ENCODE measurements at places on chromosomes 4 and X. TPM values are rescaled to one million over a fixed set of nuclear protein-coding genes. Genes with fewer than 3 reads are reported as not detected.

DNA sequence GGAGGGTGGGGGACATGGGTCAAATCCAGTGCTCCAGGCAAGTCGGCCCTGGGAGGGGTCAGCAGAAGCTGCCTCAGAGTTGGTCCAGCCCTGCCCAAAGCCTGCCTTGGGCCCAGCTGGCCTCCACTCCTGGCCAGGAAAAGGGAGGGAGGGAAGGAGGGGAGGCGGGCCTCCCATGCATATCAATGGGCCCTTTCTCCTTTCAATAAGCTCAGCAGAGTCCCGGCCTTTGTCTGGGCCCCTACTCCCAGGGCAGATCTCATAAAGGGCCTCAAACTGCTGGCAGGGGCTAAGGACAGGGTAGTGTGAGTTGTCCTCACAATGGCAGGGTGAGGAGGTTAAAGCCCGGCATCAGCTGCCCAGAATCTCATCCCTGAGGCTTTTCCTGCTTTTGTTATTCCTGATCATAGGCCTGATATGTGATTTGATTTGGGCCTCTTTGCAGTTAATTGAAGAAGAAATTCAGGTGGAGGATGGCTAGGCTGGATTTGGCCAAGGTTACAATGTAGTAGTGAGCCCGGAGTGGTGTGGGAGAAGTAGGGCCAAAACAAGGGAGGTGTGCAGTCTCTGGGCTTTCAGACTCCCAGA lies 121.1 kb upstream of the ATP6AP2 start:
- H3K36me3 ChIP-seq: peaks cover 25% of the 10 kb centered on the region
- H3K27me3 ChIP-seq: no peaks in the 10 kb centered on the region
- no peak overlapping the region for H3K4me3 ChIP-seq
- no peaks in the 10 kb centered on the region for H3K4me1 ChIP-seq
- no peak overlapping the region for H3K27ac ChIP-seq
- DNase-seq: peak; percentile 89

- H3K4me3 ChIP-seq: no peak overlapping the region
- no peaks in the 10 kb centered on the region for H3K4me1 ChIP-seq
- DNase-seq: no peak
- no peak overlapping the region for H3K27ac ChIP-seq
- H3K36me3 ChIP-seq: peaks cover 2% of the 10 kb centered on the region
- H3K27me3 ChIP-seq: no peaks in the 10 kb centered on the region
Observed at GRCh38 chr4:105677709-105678108, 30.8 kb downstream of the INTS12 start.

DNA sequence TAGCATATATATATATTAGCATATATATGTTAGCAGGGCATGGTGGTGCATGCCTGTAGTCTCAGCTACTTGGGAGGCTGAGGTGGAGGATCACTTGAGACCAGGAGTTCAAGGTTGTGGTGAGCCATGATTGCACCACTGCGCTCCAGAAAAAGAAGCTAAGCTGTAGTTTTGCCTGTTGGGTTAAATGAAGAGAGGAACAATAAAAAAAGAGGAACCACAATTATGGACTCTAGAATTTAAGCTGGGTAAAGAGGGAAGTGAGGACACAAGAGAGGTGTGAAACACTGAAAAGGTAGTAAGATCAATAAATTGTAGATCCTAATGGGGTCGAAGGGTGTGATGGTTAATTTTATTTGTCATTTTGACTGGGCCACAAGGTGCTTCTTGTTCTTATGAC lies 40.5 kb upstream of the HSD17B10 start:
- no peak overlapping the region for H3K4me3 ChIP-seq
- H3K27ac ChIP-seq: no peak overlapping the region
- no peaks in the 10 kb centered on the region for H3K4me1 ChIP-seq
- H3K27me3 ChIP-seq: 0 out of 2 replicates have a peak, but pooled peaks cover 2% of the 10 kb centered on the region
- H3K36me3 ChIP-seq: peaks cover 3% of the 10 kb centered on the region

- no peak overlapping the region for H3K27ac ChIP-seq
- H3K36me3 ChIP-seq: peaks cover 38% of the 10 kb centered on the region
- no peak overlapping the region for H3K4me3 ChIP-seq
- DNase-seq: no peak
- H3K4me1 ChIP-seq: no peaks in the 10 kb centered on the region
Observed at GRCh38 chr4:106186201-106186600, 129.8 kb downstream of the TBCK start.

- H3K4me1 ChIP-seq: no peaks in the 10 kb centered on the region
- H3K36me3 ChIP-seq: no peaks in the 10 kb centered on the region
- H3K27me3 ChIP-seq: no peaks in the 10 kb centered on the region
- H3K27ac ChIP-seq: no peak overlapping the region
- no peak for DNase-seq
Observed at GRCh38 chrX:84909151-84909550, 94.5 kb upstream of the APOOL start.

Gene PPP1R2C
- total RNA-seq: not detected

Gene RBPJ
- 166 TPM for total RNA-seq

Gene FGFBP1
- total RNA-seq: not detected

Gene MAGEA11
- total RNA-seq: not detected

- H3K36me3 ChIP-seq: peaks cover 9% of the 10 kb centered on the region
- H3K4me3 ChIP-seq: no peak overlapping the region
- no peak overlapping the region for H3K27ac ChIP-seq
- H3K4me1 ChIP-seq: no peaks in the 10 kb centered on the region
Observed at GRCh38 chrX:139834879-139835278, 98.0 kb downstream of the ATP11C start.

Gene GYG2
- total RNA-seq: 95.9 TPM

Gene SPATA18
- 5.5 TPM for total RNA-seq

GRCh38 chrX:147847999-147848398 lies 63.7 kb upstream of the FMR1 start:
- DNase-seq: no peak
- H3K4me1 ChIP-seq: no peaks in the 10 kb centered on the region
- H3K36me3 ChIP-seq: no peaks in the 10 kb centered on the region
- H3K4me3 ChIP-seq: no peak overlapping the region
- H3K27me3 ChIP-seq: no peaks in the 10 kb centered on the region
- no peak overlapping the region for H3K27ac ChIP-seq

- DNase-seq: peak; percentile 58
- H3K27me3 ChIP-seq: no peaks in the 10 kb centered on the region
- H3K4me1 ChIP-seq: no peaks in the 10 kb centered on the region
- peaks cover 32% of the 10 kb centered on the region for H3K36me3 ChIP-seq
Observed at GRCh38 chrX:2652106-2652505, 39.0 kb upstream of the CD99 start.

GRCh38 chr4:126742048-126742447 lies 890.7 kb upstream of the INTU start:
- H3K4me1 ChIP-seq: no peaks in the 10 kb centered on the region
- no peak overlapping the region for H3K4me3 ChIP-seq
- no peak for DNase-seq
- H3K36me3 ChIP-seq: peaks cover 17% of the 10 kb centered on the region
- no peaks in the 10 kb centered on the region for H3K27me3 ChIP-seq
- H3K27ac ChIP-seq: no peak overlapping the region

DNA sequence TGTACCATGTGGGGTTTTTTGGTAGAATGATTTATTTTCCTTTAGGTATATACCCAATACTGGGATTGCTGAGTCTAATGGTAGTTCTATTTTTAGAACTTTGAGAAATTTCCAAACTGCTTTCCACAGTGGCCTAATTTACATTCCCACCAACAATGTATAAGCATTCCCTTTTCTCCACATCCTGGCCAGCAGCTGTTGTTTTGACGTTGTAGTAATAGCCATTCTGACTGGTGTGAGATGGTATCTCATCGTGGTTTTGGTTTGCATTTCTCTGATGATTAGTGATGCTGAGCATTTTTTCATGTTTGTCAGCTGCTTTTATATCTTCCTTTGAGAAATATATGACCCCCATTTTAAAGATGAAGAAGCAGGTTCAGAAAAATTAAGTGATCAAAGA lies 153.7 kb downstream of the CBR4 start:
- H3K36me3 ChIP-seq: peaks cover 10% of the 10 kb centered on the region
- H3K4me3 ChIP-seq: no peak overlapping the region
- no peaks in the 10 kb centered on the region for H3K4me1 ChIP-seq
- H3K27me3 ChIP-seq: no peaks in the 10 kb centered on the region
- no peak for DNase-seq

- no peak for DNase-seq
- no peak overlapping the region for H3K27ac ChIP-seq
Observed at GRCh38 chr4:53233114-53233795, 132.6 kb downstream of the SCFD2 start.

Gene PPP2R2C
- 8.1 TPM for total RNA-seq

Gene GATB
- total RNA-seq: 18.9 TPM

DNA sequence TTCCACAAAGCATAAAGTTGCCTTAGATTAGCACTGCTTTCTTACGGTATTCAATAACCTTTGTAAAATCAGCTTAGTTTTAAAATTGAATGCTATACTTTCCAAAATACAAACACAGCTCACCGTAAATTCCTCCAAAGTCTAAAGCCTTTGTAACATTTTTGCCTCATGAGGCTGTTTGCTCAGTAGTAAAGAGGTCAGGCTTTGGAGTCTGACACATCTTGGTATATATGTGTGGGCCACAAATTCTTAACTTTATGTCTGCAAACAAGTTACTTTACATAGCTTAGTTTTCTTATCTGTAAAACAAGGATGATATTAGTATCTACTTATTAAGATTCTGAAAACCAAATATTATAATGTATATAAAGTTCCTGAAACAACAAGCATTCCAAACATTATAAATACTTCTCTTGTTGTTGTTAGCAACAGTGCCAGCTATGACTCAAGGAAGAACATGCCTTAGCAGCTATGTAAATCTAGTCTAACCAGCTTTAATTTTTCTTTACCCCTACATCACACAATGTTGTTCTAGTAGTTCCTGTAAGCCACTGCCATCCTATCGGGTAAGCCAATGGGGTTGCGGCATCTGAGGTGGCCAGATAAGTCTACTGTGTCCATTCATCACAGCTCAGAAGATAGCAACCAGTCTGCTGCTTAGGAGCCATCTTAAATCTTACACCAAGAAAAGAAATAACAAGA lies 709.0 kb downstream of the KLHL13 start:
- no peaks in the 10 kb centered on the region for H3K27me3 ChIP-seq
- no peak overlapping the region for H3K4me3 ChIP-seq
- no peak for DNase-seq
- no peak overlapping the region for H3K27ac ChIP-seq
- H3K36me3 ChIP-seq: peaks cover 25% of the 10 kb centered on the region
- no peaks in the 10 kb centered on the region for H3K4me1 ChIP-seq

Gene PPEF1
- total RNA-seq: 0.15 TPM

DNA sequence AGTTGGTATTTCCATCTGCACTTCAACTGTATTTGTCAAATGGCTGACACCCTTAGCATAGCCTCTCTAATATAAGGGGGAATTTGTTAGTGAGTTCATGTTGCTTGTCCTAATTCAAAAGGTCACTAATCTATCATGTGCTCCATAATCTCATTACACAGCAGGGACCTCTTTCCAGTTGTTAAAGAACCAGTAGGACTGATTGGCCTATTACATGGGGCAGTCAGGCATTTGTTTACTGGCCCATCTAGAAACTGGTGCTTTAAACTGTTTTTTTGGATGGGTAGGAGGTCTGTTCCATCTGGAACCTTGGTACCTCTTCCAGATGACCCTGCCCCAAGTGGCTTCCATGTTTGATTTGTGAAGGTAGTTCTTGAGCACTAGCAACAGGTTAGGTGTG lies 11.4 kb downstream of the ANK2 start:
- H3K4me3 ChIP-seq: no peak overlapping the region
- H3K27ac ChIP-seq: no peak overlapping the region
- DNase-seq: no peak
- H3K27me3 ChIP-seq: no peaks in the 10 kb centered on the region
- no peaks in the 10 kb centered on the region for H3K36me3 ChIP-seq
- no peaks in the 10 kb centered on the region for H3K4me1 ChIP-seq

Gene IQCM
- 0.15 TPM for total RNA-seq

Gene UPF3B
- 31.5 TPM for total RNA-seq

Gene BEX5
- total RNA-seq: 7.7 TPM

GRCh38 chrX:130594453-130594916 lies 192.7 kb downstream of the RBMX2 start:
- H3K36me3 ChIP-seq: no peaks in the 10 kb centered on the region
- H3K4me3 ChIP-seq: no peak overlapping the region

Gene IRS4
- 8.9 TPM for total RNA-seq

Gene RBM46
- total RNA-seq: 0.33 TPM

Gene EREG
- not detected for total RNA-seq

Gene ZIC3
- total RNA-seq: 128 TPM

DNA sequence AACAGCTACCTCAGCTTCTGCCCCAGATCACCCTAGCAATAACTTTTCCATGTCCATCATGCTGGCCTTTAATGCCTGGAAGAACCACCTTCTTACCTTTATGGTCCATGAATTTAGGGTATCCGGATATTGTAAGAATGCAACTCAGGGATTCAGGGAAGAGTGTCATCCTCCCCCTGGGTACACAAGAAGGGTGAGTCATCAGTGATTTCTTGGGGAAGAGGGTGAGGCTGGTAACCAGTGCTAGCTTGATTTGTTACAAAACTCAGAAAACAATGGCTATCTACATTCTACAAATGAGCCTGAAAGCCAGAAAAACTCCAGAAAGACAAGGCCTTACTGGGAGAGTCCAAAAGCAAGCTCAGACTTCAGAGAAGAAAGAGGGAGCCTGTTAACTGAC lies 10.4 kb upstream of the NALF2 start:
- H3K27me3 ChIP-seq: no peaks in the 10 kb centered on the region
- no peak overlapping the region for H3K4me3 ChIP-seq
- H3K4me1 ChIP-seq: no peaks in the 10 kb centered on the region
- H3K27ac ChIP-seq: no peak overlapping the region
- no peaks in the 10 kb centered on the region for H3K36me3 ChIP-seq
- no peak for DNase-seq

- DNase-seq: no peak
- H3K27me3 ChIP-seq: no peaks in the 10 kb centered on the region
- H3K4me3 ChIP-seq: no peak overlapping the region
- no peaks in the 10 kb centered on the region for H3K4me1 ChIP-seq
- no peak overlapping the region for H3K27ac ChIP-seq
Observed at GRCh38 chrX:56733459-56734046, 4.5 kb downstream of the NBDY start.

- no peaks in the 10 kb centered on the region for H3K36me3 ChIP-seq
- no peak for DNase-seq
- H3K4me3 ChIP-seq: no peak overlapping the region
- H3K4me1 ChIP-seq: no peaks in the 10 kb centered on the region
Observed at GRCh38 chr4:158159054-158159717, 13.6 kb downstream of the GASK1B start.

Gene INTU
- 10.7 TPM for total RNA-seq

Gene UGT2A1
- 0.26 TPM for total RNA-seq

DNA sequence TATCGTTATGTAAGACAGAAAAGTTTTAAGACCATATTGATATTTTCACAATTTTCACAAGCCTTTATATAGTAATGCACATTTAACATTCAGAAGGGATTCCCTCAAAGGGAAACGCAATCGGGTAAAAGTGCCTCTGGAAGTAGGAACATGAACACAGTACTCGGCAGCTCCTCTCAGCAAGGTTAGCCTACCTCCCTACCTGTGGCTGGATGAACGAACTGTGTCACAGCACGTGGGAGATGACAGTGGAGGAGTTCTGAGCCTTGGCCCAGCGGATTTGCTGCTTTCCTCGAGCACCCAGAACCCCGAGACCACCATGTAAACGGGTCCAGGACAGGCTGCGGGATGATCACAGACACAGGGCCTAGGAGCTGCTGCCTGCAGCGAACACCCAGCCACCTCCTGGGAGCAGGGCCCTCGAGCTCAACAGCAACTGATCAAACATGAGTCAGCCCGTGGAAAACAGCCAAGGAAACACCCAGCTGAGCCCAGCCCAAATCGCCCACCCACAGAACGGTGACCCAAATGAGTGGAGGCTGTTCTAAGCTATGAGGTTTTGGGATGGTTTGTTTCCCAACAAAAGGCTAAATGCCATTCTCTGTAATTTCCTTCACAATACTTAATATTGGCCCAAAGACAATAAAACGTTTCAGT lies 30.4 kb downstream of the FAT1 start:
- no peaks in the 10 kb centered on the region for H3K27me3 ChIP-seq
- peaks cover 45% of the 10 kb centered on the region for H3K36me3 ChIP-seq
- H3K27ac ChIP-seq: no peak overlapping the region
- H3K4me1 ChIP-seq: peaks cover 6% of the 10 kb centered on the region
- DNase-seq: no peak
- H3K4me3 ChIP-seq: no peak overlapping the region
